Endodermal cell (in vitro differentiated cells): ENCODE measurements at places on chromosomes 7 and 10.

DNA sequence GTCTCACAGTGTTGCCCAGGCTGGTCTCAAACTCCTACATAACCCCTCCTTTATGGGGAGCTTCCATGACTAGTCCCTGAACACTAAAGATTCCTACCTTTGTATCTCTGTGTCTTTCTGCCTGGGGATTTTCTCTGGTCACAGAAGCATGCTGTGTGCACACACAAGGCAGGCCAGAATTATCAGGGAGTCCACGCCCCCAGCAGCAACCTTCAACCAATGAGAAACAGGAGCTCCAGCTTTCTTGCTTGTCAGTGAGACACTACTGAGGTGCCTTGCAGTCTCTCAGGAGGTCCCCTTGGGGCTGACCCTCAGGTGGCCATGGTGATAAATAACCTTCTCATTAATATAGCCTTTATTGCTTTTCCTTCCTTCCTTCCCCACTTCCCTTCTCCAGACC, 45.1 kb upstream of the AUTS2 start:
- H3K27me3 ChIP-seq, result no peaks in the 10 kb centered on the region
- no peak overlapping the region for H3K4me3 ChIP-seq
- H3K4me1 ChIP-seq, result peaks cover 13% of the 10 kb centered on the region
- DNase-seq, result peak; percentile 59
- H3K27ac ChIP-seq, result no peak overlapping the region

GRCh38 chr7:63927261-63927660, 71.4 kb upstream of the ZNF722 start:
- DNase-seq, result no peak
- no peak overlapping the region for H3K4me3 ChIP-seq
- no peaks in the 10 kb centered on the region for H3K27me3 ChIP-seq

- peaks cover 9% of the 10 kb centered on the region for H3K4me1 ChIP-seq
- peak overlapping the region; percentile 58 for H3K4me3 ChIP-seq
- no peak overlapping the region for H3K27ac ChIP-seq
- H3K27me3 ChIP-seq, result no peaks in the 10 kb centered on the region
- no peaks in the 10 kb centered on the region for H3K36me3 ChIP-seq
- no peak for DNase-seq
Observed at GRCh38 chr7:81669476-81670105, 100.3 kb downstream of the HGF start.

DNA sequence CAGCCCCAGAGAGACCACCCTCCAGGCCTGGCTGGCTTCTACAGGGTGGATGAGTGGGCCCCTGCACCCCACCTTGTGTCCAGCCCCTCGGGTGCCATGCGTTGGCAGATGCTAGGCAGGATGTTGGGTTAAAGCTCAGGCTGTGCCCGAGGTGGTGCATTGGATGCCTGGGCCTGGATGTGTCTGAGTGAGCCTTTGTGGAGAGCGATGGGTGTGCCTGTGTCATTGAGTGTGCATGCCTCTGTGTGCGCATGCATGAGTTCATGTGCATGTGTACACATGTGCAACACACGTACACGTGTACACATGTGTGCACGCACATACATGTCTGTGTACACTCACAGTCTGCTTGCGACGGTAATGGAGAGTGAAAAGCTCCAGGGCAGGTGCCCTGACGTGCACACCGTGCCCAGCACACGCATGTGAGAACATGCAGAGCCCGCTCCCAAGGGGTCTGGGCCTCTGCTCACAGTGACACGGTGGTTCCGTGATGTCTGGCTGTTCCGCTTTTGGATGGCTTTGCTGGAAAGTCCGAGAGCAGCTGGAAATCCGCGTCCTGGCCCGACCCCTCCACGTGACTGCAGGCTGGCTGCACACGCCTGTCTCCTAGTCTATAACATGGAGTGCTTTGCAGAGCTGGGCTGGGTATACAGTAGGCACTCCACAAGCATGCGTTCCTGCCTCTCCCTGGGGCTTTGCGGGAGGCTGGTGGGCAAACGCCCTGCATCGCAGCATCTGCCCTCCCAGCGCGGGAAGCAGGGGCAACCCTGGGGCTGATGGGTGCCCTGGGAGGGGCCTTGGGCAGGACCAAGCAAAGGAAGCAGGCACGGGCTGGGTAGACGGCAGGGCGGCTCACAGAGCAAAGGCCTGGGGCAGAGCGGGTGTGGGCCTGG, 36.9 kb downstream of the ELFN1 start:
- DNase-seq, result peak; percentile 46
- H3K4me3 ChIP-seq, result no peak overlapping the region
- H3K27me3 ChIP-seq, result no peaks in the 10 kb centered on the region
- H3K27ac ChIP-seq, result no peak overlapping the region
- H3K4me1 ChIP-seq, result no peaks in the 10 kb centered on the region

DNA sequence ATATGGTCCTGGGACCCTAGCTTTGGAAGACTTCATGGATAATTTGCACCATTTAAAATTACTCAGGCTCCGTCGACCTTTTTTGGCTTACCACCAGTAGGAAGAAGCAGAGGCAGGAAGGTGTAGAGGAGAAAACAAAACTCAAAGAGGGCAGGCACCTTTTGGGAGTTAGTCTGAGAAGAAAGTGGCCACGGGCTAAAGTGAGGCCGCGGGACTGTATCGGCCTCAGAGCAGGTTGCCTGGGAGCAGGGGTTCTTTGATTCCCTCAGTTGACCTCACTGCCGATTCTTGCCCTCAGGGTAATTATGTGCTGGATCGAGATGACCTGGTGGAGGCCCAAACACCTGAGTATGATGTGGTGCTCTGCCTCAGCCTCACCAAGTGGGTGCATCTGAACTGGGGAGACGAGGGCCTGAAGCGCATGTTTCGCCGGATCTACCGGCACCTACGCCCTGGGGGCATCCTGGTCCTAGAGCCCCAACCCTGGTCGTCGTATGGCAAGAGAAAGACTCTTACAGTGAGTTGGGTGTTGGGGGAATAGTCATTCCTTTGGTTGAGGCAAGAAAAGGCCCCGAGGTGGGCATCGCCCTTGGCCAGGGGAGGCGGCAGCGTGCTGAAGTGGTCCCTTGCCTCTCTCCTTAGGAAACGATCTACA, 3.1 kb downstream of the MEPCE start:
- H3K36me3 ChIP-seq, result peaks cover 50% of the 10 kb centered on the region
- peaks cover 24% of the 10 kb centered on the region for H3K4me1 ChIP-seq
- peak overlapping the region; percentile 57 for H3K27ac ChIP-seq
- no peaks in the 10 kb centered on the region for H3K27me3 ChIP-seq

DNA sequence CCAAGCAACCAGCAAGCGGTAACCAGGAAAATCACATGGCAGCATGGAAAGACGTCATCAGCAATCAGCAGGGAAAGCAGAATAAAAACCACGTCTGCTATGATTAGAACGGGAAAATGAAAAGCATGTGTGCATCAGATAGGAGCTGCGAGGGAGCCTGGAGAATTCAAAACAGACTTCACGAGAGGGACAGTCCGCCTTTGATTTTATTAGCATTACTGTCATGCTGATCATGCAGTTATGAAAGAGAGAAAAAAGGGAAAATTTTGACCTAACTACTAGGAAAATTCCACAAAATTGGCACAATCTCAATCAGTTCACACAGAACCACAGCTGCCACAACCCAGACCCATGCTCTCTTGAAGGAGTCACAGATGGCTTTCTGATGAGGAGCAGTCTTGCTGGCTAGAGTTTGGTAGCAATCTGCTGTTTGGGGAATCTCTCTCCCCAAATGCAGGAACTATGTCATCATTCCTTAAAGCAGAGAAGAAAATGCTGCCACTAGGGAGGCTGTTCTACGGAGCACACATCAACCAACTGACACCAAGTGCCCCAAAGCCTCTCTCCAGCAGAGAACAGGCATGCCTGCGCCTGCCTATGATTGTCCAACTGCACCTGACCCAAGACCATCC, 295.9 kb downstream of the TNS3 start:
- H3K27ac ChIP-seq, result no peak overlapping the region
- H3K27me3 ChIP-seq, result no peaks in the 10 kb centered on the region
- H3K36me3 ChIP-seq, result peaks cover 65% of the 10 kb centered on the region
- no peak for DNase-seq
- H3K4me1 ChIP-seq, result no peaks in the 10 kb centered on the region

DNA sequence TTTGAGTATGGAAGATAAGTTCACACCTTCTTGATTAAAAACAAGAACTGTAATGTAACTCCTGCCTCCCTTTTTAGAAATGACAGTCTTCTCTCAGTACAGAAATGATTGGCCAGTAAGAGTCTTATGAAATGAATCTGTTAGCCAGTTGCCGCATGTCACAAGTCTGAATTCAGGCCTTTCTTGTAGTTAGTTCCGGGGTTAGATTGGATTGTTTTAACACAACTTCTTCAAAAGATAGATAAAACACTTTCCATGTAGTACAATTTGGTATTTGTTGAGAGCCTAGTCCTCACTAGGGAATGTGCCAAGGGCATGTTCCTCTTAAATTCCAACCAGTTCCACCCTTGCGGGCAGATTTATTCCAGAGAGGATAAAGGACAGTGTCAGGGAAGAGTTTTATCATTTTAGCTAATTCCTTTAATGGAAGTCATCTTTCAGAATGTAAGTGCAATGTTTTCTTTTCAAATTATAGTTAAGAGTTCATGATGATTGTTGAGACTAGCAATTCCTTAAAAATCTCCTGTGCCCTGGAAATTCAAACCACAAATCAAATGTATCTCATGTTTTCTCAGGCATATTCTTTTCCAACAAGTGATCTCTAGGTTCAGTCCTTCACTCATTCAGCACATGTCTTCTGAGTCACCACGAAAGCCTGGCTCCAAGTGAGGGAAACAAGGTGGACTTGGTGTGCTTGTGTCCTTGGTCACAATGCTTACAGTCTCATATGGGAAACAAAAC, 4.1 kb downstream of the FHIP2A start:
- no peaks in the 10 kb centered on the region for H3K4me1 ChIP-seq
- no peak for DNase-seq
- peaks cover 3% of the 10 kb centered on the region for H3K36me3 ChIP-seq
- H3K4me3 ChIP-seq, result no peak overlapping the region
- no peaks in the 10 kb centered on the region for H3K27me3 ChIP-seq
- H3K27ac ChIP-seq, result no peak overlapping the region

GRCh38 chr7:73850781-73851207, 8.5 kb upstream of the METTL27 start:
- H3K4me1 ChIP-seq, result no peaks in the 10 kb centered on the region
- H3K27ac ChIP-seq, result no peak overlapping the region
- no peak overlapping the region for H3K4me3 ChIP-seq
- H3K27me3 ChIP-seq, result no peaks in the 10 kb centered on the region
- H3K36me3 ChIP-seq, result no peaks in the 10 kb centered on the region

DNA sequence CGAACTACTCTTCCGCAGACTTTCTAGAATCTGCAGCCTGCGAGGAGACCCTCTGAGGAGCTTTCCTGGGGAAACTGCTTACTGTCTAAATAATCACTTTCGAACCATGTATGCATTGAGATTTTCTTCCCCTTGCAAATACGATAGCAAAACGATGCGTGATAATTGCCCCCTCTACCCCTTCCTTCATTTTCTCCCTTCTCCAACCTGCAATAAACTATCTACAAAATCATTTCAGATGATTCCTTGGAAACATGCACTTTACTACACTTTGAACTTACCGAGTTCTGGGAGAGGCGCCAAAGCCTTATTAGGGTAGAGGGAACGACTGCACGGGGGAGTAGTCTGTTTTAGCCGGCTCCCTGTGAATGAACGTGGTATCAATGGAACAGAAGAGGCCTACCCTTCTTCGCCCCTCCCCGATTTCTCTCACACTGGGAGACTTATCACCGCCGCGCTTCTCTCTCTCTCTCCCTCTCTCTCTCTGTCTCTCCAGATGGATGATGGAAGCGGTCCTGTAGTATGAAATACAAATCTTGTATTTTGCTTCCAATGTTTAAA, at the start of gene FGFBP3:
Gene FGFBP3 (minus strand): TSS at position 370 of the 561 bp plus-strand sequence. CDS start 517 bp downstream, outside the sequence.
- DNase-seq, result peak; percentile 83
- H3K27ac ChIP-seq, result peak within 1 kb of the TSS; percentile 76
- no peaks in the 10 kb centered on the region for H3K4me1 ChIP-seq
- H3K36me3 ChIP-seq, result peaks cover 6% of the 10 kb centered on the region

- no peaks in the 10 kb centered on the region for H3K36me3 ChIP-seq
- no peaks in the 10 kb centered on the region for H3K27me3 ChIP-seq
- H3K4me1 ChIP-seq, result no peaks in the 10 kb centered on the region
- H3K4me3 ChIP-seq, result no peak overlapping the region
- H3K27ac ChIP-seq, result no peak overlapping the region
Observed at GRCh38 chr10:97708976-97709946, 4.3 kb upstream of the MARVELD1 start.

- no peaks in the 10 kb centered on the region for H3K36me3 ChIP-seq
- peak; percentile 71 for DNase-seq
Observed at GRCh38 chr10:11684717-11685645, 57.2 kb upstream of the ECHDC3 start.

- no peak for DNase-seq
- no peak overlapping the region for H3K4me3 ChIP-seq
- no peaks in the 10 kb centered on the region for H3K4me1 ChIP-seq
- no peaks in the 10 kb centered on the region for H3K36me3 ChIP-seq
Observed at GRCh38 chr7:2000153-2000687, 232.5 kb downstream of the MAD1L1 start.
